ENCODE measurements at places on chromosomes 13 and 19.

DNA sequence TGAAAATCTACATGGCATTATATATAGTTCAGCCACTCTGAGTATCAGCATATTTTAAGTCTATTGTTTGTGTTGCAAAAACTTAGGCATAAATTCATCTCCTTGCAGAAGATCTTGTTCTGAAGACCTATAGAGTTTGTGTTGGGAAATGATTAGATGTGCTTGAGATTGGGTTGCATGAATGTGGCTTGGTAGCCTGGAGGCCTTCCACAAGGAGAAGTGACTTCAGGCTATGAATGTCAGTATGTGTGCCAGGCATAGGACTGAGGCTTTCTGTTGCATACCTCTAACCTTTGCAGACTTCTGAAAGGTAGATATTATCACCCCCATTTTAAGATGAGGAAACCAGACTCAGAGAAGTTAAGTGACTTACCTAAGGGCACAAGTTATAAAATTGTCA lies 188.6 kb downstream of the OLFM4 start:
- no peak for DNase-seq

- DNase-seq: no peak
Measured at GRCh38 chr19:51060973-51061372, 3.9 kb downstream of the KLK13 start.

DNA sequence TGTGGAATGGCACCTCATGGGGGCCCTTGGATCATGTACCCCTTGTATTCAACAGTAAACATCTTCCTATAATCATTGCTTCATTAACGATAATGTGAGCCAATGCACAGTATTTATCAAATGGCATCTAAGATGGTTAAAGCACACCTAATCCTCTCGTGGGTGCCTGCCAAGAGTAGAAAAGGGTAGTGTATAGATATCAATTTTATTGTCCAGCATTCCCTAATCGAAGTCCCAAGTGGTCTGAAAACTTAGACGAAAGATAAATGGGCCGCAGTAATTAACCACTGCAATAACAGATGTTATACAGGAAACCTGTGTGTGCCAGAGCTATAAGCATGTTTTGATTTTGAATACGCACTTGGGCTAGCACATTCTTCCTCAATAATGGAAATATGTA lies 667 bp upstream of the MBNL2 start:
- no peak for DNase-seq

- DNase-seq: no peak
Measured at GRCh38 chr13:111868716-111869115, 198.2 kb upstream of the SOX1 start.

DNA sequence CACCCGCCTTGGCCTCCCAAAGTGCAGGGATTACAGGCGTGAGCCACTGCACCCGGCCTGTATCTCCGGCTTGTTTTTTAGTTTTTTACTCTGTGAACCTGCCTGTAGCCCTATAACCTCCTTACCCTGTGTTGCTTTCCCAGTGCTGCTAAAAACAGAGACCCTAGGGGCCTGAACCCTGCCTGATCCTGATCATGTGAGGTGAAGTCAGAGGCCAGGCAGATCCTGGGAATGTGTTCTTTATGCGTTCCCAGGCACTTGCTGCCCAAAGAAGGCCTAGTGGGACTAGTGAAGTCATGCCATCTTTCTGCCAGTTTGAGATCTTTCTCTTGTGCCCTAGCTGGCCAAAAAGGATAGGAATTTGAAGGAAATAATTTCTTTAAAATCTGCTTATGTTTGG lies 4.6 kb downstream of the UBA2 start:
- no peak for DNase-seq

GRCh38 chr19:47589824-47590223 lies 16.9 kb upstream of the ZNF541 start:
- DNase-seq: no peak

- no peak for DNase-seq
Measured at GRCh38 chr19:2212861-2213711, 23.0 kb downstream of the PLEKHJ1 start.

- no peak for DNase-seq
Measured at GRCh38 chr19:51824281-51825005, 29.5 kb downstream of the FPR3 start.

- peak; percentile 45 for DNase-seq
Measured at GRCh38 chr13:75635828-75636435, at the start of gene LMO7. Gene LMO7 (plus strand): TSS chr13:75636330. CDS start chr13:75636658, 328 bp downstream.

DNA sequence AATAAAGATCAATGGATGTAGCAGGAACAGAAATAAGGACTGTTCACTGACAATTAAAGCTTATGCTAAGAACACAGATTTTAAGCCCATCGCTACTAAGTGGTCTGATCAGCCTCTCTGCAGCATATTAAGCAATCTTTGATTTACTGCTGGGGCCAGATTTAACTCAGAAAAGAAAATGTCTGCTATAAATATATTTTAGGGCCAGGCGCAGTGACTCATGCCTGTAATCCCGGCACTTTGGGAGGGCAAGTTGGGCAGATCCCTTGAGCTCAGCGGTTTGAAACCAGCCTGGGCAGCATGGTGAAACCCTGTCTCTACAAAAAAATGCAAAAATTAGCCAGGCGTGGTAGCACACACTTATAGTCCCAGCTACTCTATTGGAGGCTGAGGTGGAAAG lies 43.0 kb downstream of the METTL21C start:
- no peak for DNase-seq

GRCh38 chr19:35184884-35185283 lies 30.3 kb downstream of the FXYD5 start:
- DNase-seq: no peak

GRCh38 chr19:5014941-5015340 lies 46.0 kb downstream of the KDM4B start:
- no peak for DNase-seq

DNA sequence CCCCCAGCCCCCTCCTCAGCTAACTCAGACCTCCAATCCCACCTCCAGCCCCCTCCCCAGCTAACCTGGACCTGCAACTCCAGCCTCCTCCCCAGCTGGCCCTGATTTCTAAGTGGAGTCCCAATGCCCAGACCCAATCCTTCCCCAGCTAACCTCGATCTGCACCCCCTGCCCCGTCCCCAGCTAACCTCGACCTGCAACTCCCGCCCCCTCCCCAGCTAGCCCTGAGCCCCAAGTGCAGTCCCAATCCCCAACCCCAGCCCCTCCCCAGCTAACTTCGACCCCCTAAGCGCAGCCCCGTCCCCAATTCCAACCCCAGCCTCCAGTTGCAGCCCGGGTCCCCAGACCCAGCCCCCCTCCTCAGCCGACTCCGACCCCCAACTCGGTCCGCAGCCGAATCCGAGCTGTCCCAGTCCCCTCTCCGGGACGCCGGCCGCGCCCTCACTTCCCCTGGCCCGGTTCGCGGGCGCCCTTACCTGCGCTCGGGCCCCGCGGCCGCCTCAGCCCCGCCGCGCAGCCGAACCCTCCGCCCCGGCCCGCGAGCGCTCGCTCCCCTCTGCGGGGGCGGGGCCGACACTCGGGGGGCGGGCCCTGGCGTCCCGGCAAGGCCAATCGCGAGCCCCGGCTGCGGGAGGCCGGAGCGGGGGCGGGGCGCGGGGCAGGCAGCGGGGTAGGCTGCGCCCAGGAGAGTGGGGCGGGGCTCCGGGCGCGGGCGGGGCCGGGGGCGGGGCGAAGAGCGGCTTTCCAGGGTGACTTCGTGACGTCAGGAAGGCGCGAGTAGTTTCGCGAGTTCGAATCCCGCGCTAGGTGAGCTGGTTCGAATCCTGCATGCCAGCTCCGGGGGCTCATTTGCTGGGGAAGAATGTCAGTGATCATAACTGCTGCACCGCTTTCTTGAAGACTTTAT lies at the start of gene GNG7:
TSS of gene GNG7 (minus strand) at position 525 of the 907 bp plus-strand sequence. CDS start 182,006 bp downstream, outside the sequence.
- DNase-seq: peak; percentile 99

DNA sequence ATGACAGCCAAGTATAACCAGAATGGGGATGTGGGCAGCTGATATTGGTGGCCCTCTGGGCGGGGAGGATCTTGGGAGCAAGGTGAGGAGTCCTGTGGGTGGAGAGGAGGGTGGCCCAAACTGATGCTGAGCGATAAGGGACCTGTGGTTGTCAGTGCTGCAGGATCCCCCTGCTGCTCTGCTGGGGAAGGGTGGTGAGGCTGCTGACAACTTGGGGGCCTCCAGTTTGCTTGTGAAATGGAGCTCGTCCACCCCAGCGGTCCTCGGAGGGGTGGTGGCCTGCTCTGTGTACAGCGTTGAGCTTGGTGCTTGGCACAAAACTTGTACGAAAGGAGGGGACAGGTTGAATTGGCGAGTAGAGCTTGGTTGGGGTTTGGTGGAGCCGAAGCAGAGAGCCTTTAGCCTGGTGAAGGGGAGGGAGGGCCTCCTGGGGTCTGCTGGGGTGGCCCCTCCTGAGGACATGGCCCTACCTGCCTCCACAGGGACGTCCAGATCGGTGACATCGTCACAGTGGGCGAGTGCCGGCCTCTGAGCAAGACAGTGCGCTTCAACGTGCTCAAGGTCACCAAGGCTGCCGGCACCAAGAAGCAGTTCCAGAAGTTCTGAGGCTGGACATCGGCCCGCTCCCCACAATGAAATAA lies 2.9 kb downstream of the RPS11 start:
- DNase-seq: no peak

- DNase-seq: no peak
Measured at GRCh38 chr19:7663706-7664105, 5.1 kb upstream of the RETN start.

GRCh38 chr13:66853564-66853963 lies 376.6 kb downstream of the PCDH9 start:
- no peak for DNase-seq

DNA sequence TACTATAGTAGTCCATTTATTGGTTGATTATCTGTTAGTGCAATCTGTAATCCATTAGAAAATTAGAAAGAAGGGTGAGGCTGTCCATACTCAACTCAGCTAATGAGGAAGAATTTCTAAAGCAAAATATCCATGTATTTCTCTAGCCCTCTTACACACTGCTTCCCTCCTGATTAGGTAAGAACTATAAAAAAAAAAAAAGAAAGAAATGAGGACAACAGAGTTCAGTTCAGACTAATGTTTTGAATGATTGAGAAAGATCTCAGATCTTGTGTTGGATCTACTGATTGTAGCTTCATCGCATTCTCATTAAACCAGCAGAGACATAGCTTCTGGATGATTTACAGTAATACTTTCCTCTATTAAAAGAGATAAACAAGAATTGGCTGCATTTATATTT lies 233.3 kb downstream of the KLF5 start:
- no peak for DNase-seq

- no peak for DNase-seq
Measured at GRCh38 chr19:48603449-48603848, 3.1 kb upstream of the SPACA4 start.

- DNase-seq: no peak
Measured at GRCh38 chr19:2865334-2866100, 1.6 kb upstream of the ZNF556 start.

- no peak for DNase-seq
Measured at GRCh38 chr13:112580211-112580610, 7.7 kb downstream of the TUBGCP3 start.

DNA sequence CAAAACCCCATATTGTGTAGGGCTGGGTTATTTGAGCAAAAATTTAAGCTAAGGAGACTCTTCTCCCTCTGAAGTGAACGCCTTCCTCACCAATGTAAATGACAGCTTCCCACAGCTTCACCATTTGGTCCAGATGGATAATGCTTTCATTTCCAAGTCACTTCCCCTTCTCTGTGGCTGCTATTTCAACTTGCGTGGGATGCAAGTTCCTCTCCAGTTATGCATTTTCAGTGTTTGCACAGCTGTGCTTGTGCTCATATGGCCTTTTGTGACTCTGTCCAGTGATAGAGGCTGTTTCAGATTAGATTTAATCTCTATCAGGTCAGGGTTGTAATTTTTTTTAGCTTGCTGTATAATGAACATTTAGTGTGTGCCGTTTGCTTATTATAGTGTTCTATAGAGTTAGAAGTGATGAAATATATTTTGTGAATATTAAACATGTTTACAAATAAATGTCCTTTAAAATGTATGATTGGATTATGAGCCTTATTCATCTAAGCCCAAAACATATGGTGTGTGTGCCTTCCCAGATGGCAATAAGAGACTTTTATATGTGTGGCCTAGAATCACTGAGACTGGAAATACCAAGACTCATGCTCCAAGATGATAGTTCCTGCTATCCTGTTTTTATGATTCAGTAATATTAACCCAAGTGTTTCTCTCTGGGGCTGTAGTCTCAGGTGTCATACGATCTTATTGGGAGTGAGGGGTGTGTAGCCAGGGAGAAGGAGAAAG lies 86.6 kb downstream of the TNFRSF19 start:
- DNase-seq: no peak

GRCh38 chr13:44340508-44340907 lies 33.1 kb upstream of the SERP2 start:
- DNase-seq: no peak

DNA sequence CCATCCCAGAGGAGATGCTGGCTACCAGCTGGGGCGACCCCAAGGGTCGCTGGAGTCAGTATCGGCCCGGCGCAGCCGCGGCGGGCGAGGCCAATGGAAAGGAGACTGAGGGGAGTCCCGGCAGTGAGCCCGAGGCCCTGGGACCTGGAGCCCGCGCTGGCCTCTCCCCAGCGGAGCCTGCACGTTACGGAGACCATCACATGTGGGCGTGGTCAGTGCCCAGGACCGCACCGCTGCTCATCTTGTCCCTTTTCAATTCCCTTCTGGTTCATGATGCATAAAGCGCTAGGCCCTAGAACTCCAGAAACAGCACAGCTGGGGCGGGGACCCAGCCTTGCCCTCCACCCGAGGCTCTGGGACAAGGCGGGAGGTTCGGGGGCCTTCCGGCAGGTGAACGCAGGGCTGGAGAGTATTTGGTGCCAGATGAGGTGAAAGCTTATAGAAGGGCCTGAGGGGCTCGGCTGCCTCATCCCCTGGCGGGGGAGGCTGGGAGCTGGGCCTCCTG lies 8.0 kb downstream of the C19orf25 start:
- no peak for DNase-seq

DNA sequence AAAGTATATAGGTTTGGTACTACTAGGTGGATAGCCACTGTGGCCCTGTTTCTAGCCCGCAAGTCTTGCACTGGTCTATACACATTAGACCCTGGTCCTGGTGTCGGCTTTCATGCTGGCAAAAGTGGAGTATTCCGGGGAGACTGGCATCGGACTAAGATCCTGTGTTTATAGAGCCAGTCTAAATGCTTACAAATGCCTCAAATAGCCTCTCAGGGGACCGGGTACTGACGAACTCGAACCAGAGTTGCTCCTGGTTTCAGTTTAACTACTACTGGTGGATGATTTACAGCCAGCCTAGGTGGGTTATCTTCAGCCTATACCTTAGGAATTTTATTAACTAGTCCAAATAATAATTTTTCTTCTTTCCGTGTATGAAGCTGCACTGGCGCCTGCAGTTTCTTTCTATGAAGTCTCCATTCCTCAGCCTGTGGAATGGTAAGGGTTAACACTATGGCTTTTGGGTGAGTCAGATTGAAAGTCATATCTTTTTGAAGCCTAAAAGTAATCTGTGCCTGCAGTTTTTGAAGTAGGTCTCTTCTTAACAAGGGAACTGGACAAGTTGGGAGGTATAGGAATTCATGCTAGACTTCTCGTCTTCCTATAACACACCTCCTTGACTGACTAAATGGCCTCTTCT lies 51.3 kb downstream of the OR10H4 start:
- DNase-seq: no peak

Measured in 8988T (cell line).